ENCODE measurements at places on chromosomes 2 and 18.

- DNase-seq = no peak
Observed at GRCh38 chr2:170229744-170230143, 51.8 kb downstream of the MYO3B start.

DNA sequence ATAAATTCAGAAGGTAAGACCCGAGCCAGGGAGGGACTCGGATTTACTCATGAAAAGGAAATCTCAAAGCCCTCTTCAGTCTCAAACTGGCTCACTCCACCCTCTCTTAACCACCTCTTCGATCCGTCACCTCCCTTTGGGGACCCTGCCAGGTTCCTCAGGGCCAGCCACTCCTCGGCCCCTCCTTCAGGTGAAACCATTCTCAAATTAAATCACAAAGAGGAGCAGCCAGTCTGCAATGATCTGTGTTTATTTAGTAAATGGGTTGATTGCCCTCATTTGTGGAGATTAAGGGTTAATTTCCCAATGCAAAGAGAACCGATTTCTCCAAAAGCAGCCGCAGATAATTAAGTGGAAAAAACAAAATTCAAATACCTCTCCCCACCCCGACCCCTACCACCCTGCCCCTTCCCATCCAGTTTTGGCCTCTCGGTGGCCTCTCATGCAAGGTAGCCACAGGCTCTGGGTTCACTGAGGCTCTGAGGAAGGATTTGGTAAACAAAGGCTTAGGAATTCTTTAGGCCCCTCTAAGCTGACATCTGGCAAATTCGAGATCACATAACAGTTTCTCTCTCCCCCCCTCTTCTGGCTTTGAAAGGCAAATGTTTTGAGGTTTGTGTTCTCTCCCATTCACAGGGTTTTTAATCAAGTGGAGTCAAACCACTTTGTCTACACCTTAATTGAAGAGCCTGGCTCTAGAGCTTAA, 10.3 kb upstream of the FZD7 start:
- DNase-seq = no peak

GRCh38 chr18:1017227-1018058, 112.8 kb downstream of the ADCYAP1 start:
- DNase-seq = no peak

GRCh38 chr2:3159782-3160545, 217.7 kb downstream of the EIPR1 start:
- DNase-seq = no peak

DNA sequence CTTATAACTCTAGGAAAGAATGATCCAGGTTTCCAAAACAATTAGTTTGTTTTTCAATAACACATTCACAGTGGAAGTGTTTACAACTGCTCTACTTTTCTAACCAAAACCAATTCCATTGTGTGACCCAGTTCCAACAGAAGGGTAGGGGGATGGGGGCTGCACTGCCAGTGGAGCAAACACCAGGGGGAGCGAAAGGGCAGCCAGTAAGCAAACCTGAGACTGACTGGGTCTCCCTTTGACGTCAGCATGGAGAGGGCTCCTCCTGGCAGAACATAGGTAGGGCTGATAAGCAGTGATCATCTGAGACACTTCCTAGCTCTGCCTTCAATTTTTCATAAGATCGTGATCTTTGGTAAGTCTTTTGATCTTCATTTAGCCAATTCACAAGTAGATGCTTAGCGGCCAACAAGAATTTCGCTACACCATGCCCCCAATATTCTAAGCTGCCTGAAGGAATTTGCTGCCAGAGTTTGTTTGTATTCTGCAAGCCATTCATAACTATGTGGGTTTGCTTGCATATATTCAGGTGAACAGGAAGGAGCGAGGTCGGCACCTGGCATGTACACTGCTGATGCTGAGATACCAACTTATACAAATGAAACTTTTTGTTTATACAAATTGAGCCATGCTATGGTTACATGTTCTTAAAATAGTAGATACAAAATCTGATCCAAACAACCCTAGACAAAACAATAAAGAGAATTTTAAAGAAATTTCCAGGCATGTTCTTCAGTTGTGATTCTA, 45.9 kb downstream of the ST6GAL2 start:
- DNase-seq = no peak

DNA sequence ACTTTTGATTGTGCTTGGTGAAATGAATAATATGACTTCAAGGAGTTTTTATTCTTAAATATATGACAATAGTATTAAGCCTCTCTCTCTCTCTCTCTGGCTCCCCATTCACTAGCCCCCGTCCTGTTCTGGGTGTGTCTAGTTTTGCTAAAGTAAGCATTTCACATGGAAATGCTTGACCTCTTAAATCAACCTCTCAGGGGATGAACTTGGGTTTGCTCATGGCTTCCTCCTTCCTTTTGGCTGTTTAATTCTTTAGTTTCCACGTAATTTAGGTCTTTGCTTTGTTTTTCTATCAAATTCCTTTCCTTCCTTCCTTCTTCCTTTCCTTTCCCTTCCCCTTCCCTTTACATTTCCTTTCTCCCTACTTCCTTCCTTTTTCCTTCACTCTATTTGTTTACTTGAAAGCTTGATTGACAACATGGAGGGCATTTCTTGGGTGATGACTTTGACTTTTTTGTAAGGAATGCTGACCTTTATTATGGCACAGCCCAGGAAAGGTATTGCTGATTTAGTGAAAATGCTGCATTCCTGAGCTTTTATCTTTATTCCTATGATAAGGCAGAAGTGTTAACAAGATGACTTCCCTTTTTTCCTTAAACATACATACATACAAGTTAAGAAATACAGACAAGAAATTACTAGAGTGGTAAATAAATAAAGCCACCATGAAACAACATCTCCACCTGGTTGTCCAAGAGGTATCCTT, 3.6 kb downstream of the DPP4 start:
- DNase-seq = no peak

GRCh38 chr2:122955776-122956175, 1069.3 kb upstream of the CNTNAP5 start:
- DNase-seq = no peak

GRCh38 chr2:224523626-224524577, 61.3 kb downstream of the CUL3 start:
- no peak for DNase-seq

- DNase-seq = peak; percentile 53
Observed at GRCh38 chr2:84427235-84428138, 31.6 kb downstream of the SUCLG1 start.

DNA sequence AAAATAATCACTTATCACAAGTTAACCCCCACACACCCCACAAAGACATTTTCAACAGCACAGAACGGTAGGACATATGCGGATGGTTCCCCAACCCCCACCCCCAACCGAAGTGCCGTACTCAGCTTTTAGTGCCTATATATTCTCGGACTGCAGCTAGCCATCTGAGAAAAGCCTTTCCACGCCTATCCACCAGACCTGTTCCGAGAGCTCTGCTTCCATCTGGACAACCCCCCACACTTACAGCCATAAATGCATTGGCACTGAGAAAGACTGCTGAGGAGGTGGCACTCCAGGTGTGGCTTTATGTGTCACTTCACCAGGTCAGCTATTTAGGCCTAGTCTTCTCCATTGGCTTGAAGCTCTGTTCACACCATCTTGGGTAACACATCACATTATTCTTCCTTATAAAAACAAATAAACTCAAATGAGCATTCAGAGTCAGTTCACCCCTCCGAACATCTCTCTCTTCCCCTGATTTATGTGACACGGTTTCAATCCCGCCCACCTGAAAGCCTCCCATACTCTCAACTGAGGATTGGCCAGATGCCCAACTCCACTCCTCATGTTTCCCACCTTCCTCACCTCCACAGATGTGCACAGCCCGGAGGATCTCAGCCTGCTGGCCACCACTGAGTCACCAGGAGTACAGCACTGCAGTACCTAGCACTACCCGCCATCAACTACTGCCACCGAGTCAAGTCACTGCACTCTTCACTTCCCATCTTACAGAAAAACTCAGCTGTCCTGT, 127.4 kb downstream of the CACNB4 start:
- no peak for DNase-seq

GRCh38 chr2:171480908-171481307, 41.4 kb upstream of the CYBRD1 start:
- no peak for DNase-seq

GRCh38 chr2:238024986-238025385, 35.8 kb upstream of the SCLY start:
- DNase-seq = peak; percentile 20

GRCh38 chr18:61992923-61993322, 100.1 kb upstream of the RNF152 start:
- peak; percentile 41 for DNase-seq

DNA sequence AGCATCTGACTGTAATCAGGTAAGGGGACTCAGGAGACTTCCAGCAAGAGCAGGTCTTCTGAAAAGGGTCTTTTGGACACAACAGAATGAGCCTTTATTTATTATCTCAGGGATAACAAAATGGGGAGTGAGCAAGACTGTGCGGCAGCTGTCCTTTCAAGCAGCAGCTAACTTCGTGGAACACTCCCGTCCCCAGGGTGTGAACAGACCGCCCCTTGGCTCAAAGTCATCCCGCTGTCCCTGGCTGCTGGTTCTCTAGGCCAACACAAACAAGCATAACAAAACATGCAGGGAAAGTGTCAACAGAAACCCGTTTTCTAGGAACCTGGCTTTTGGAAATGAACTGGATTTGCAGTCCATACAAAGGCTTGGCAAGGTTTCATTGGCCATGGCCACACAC, 787.9 kb upstream of the FANCL start:
- DNase-seq = no peak

DNA sequence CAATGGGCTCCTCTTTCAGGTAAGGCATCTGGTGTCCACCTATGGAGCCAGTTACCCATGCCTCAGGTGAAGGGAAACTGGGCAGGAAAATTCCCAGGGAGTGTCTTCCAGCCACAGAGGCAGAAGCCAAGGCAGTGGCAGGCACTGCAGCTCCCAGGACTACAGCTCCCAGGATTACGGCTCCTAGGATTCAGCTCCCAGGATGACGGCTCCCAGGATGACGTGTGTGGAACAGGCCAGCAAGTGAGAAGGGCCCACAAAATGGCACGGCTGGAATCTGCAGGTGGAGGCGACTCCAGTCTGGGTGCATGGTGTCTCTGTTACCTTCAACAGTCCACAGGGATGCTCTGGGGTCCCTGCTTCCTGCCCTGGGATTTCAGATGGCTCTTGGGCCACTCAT, 92.1 kb downstream of the PTGR3 start:
- DNase-seq = no peak

DNA sequence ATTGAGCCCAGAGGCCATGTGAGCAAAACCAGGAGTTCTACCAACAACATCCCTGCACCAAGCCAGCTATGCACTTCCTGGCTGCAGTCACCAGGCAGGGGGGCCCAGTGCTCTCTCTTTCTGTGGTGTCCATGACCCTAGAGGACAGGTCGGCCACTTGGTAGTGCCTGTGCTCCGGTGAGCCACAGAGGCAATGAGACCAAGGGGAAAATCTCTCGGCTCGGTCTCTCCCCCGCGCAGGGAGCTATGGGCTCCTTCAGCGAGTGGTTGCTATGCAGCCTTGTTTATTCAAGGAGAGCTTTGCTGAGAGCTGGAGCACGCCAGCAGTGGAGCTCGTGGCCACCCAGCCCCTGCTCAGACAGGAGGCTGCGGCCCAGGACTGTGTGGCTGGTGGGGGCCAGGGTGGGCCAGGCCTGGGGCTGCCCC, at the start of gene TOGARAM2:
Gene TOGARAM2 (plus strand): TSS at position 283 of the 426 bp plus-strand sequence. CDS start 13,537 bp downstream, outside the sequence.
- DNase-seq = no peak

GRCh38 chr2:37654932-37655841, 16.3 kb downstream of the CDC42EP3 start:
- no peak for DNase-seq

DNA sequence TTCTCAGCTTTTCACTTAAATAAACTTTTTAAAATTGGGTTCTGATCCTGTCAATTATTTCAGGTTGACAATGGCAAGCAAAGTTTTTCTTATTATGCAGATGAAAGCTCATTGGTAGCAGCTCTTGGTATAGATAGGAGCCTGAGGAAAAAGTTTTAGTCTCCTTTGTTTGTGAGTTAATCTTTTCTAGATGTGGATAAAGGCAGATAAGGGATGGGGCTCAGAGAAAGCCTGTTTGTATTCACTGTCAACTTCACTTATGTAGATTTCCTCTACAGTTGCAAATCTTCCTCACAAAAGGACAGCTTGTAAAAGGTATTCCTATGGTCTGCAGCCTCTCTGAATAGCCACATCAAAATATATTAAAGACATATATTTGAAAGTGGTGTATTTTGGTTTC, 224.5 kb upstream of the SPOPL start:
- no peak for DNase-seq

DNA sequence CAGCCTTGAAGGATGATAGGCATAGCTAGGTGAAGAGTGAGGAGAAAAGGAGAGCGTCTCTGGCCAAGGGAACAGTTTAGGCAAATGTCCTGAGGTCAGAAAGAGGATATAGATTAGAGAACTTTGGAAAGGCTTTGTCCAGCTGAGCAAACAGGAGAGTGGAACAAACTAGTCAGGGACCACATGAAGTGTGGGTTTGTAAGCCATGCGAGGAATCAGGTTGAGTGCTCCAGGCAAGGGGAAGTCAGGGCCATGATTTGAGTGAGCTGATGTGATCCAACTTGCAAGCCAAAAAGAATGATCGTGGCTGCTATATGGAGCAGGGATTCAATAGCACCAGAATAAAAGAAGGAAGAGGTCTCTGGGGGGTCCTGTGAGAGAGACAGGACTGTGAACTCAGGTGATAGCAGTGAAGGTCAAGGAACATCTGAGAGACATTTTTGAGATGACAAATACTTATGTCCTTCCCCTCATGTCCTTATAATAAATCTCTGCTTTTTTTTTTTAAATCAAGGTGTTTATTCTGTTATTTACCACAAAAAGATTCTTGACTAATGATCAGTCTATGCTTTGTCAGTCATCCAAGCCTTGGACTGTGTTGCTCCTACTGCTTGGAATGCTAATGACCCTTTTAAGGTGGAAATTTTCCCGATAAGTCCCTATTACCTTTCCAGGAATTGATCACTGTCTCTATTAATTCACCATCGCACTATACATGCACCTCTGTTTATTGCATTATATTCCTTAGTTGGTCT, 472.6 kb downstream of the TXNL1 start:
- DNase-seq = no peak

- no peak for DNase-seq
Observed at GRCh38 chr2:43482961-43483360, 112.9 kb downstream of the THADA start.
